ENCODE measurements at places on chromosomes 3 and 15. TPM values are rescaled to one million over a fixed set of nuclear protein-coding genes. Genes with fewer than 3 reads are reported as not detected.

The BFSP2 gene
- total RNA-seq, result not detected

The NAALADL2 gene
- total RNA-seq, result 0.33 TPM

The DPPA4 gene
- 1.5 TPM for total RNA-seq

The CAMK1 gene
- total RNA-seq, result 20.7 TPM

The DPP8 gene
- 29.0 TPM for total RNA-seq

The TRH gene
- not detected for total RNA-seq

The CHST13 gene
- total RNA-seq, result not detected

The SCAANT1 gene
- total RNA-seq, result not detected

The NEO1 gene
- 5.2 TPM for total RNA-seq

The EXD1 gene
- total RNA-seq, result not detected

The C2CD4A gene
- total RNA-seq, result 1.0 TPM

The CRBN gene
- 40.4 TPM for total RNA-seq

The MUC20 gene
- 0.63 TPM for total RNA-seq

The ANKRD63 gene
- total RNA-seq, result not detected

The CLDN11 gene
- 0.19 TPM for total RNA-seq

The ROBO2 gene
- not detected for total RNA-seq

The TUSC7 gene
- not detected for total RNA-seq

The ATP13A5 gene
- not detected for total RNA-seq

The C3orf70 gene
- total RNA-seq, result not detected

The SLC2A2 gene
- total RNA-seq, result 0.18 TPM

The CDC25A gene
- 40.1 TPM for total RNA-seq

The SLC12A8 gene
- 1.7 TPM for total RNA-seq

The ADGRG7 gene
- total RNA-seq, result not detected

The CTXN2 gene
- not detected for total RNA-seq

The PLOD2 gene
- 0.61 TPM for total RNA-seq

The NKTR gene
- total RNA-seq, result 46.7 TPM

The MINAR1 gene
- total RNA-seq, result 0.42 TPM

The UPK1B gene
- not detected for total RNA-seq

The CD200 gene
- total RNA-seq, result 100 TPM

The AADACL2 gene
- not detected for total RNA-seq

The OCA2 gene
- not detected for total RNA-seq

The RBP2 gene
- not detected for total RNA-seq

The DUOX1 gene
- total RNA-seq, result 0.13 TPM

The GRM2 gene
- 1.2 TPM for total RNA-seq

The MCCC1 gene
- total RNA-seq, result 14.0 TPM

The CD86 gene
- total RNA-seq, result 2.0 TPM

The ANKRD34C gene
- not detected for total RNA-seq

The KIF7 gene
- total RNA-seq, result 3.2 TPM
